ENCODE measurements at places on chromosomes 16 and 17. TPM values are rescaled to one million over a fixed set of nuclear protein-coding genes. Genes with fewer than 3 reads are reported as not detected.

GRCh38 chr16:6374821-6375220, 957.8 kb upstream of the RBFOX1 start:
- no peak overlapping the region for H3K4me3 ChIP-seq
- H3K27ac ChIP-seq, result no peak overlapping the region
- H3K36me3 ChIP-seq, result no peaks in the 10 kb centered on the region
- H3K27me3 ChIP-seq, result no peaks in the 10 kb centered on the region

GRCh38 chr16:10296956-10297340, 88.9 kb upstream of the ATF7IP2 start:
- no peaks in the 10 kb centered on the region for H3K27me3 ChIP-seq
- H3K4me1 ChIP-seq, result no peaks in the 10 kb centered on the region
- no peak overlapping the region for H3K27ac ChIP-seq
- no peak for DNase-seq

DNA sequence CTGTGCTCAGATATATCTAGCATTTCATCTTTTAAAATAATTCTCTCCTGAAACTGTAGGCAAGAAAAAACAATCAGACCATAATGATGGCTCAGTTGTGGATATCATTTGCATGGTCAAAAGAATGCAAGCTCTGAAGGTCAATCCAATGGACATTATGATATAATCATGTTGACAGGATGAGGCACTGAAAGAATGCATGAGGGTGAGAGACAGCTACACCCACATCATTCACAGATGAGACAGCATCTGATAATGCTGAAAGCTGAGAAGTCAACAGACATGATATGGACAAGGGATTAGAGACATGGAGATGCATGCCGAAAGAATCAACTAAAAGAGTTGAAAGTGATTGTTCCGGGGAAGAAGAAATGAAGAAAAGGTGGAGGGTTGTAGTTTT, 346.4 kb upstream of the CDH5 start:
- H3K27me3 ChIP-seq, result no peaks in the 10 kb centered on the region
- H3K36me3 ChIP-seq, result no peaks in the 10 kb centered on the region
- H3K4me1 ChIP-seq, result peaks cover 9% of the 10 kb centered on the region
- DNase-seq, result peak; percentile 74
- peak overlapping the region; percentile 47 for H3K27ac ChIP-seq
- no peak overlapping the region for H3K4me3 ChIP-seq

DNA sequence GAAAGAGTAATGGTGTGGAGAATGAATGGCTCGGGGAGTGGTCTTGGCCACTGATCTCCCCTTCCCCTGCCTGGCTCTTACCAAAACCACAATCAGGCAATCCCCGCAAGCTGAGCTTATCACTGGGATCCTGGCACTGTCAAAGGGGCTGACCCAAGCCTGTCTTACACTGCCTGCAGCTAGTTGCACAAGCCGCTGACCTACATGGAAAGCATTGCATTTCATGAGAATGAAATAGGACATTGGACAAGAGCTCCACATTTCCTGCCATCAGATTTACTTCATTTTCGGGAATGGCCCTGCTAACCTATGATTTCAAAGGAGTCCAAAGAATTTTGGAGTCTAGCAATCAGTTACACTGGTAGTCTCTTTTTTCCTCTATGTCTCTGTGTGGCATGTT, 146.4 kb downstream of the PCTP start:
- no peaks in the 10 kb centered on the region for H3K36me3 ChIP-seq
- DNase-seq, result no peak
- H3K4me1 ChIP-seq, result no peaks in the 10 kb centered on the region
- H3K27me3 ChIP-seq, result no peaks in the 10 kb centered on the region
- no peak overlapping the region for H3K27ac ChIP-seq
- no peak overlapping the region for H3K4me3 ChIP-seq

DNA sequence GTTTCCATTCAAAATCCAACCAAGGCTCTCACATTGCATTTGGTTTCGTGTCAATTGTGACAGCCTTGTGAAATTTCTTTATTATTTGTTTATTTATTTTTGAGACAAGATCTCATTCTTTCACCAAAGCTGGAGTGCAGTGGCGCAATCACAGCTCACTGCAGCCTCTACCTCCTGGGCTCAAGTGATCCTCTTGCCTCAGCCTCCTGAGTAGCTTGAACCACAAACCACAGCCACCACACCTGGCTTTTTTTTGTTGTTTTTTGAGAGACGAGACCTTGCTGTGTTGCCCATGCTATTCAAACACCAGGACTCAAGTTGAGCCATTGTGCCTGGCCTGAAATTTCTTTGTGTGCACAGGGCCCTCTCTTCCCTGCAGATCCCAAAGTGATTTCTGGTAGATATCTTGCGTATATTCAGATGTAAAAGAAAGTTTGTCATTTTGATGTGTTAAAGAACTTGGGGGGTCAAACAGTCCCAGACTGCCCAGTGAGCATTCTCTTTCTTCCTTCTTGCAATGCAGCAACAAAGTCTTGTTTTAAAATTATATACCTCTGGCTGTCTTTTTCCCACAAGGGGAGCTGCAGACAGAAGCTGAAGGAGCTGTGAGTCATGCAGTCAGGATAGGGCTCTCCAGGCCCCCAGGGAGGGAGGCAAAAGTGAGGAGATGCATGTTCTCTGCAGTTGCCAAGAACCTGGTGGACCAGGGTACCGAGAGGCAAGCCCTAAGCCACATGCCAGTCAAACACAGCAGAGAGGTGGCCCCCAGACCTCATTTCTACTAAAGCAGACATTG, 15.5 kb upstream of the USP22 start:
- no peak overlapping the region for H3K27ac ChIP-seq
- no peak overlapping the region for H3K4me3 ChIP-seq
- H3K27me3 ChIP-seq, result no peaks in the 10 kb centered on the region
- peak; percentile 94 for DNase-seq

DNA sequence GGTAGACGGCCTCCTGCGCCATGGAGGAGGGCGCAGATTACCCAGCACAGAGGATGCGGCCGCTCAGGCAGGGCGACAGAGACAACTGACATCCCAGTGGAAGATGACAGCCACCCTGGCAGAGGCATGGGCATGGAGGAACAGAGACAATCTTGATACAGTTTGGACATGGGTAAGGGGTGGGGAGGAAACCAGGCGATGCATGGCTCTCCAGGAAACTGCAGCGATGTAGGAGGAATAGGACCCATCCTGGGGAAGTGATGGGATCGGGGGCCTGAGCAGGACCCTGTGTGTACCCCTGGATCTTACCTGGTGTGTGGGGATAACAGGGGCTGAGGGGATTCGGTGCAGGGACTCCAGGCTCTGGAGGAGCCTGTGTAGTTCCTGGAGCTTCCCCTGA, 4.6 kb downstream of the OSBPL7 start:
- peaks cover 7% of the 10 kb centered on the region for H3K36me3 ChIP-seq
- no peak overlapping the region for H3K4me3 ChIP-seq
- H3K27me3 ChIP-seq, result no peaks in the 10 kb centered on the region
- H3K4me1 ChIP-seq, result peaks cover 14% of the 10 kb centered on the region
- no peak overlapping the region for H3K27ac ChIP-seq

- no peak overlapping the region for H3K4me3 ChIP-seq
- DNase-seq, result no peak
- H3K27ac ChIP-seq, result no peak overlapping the region
- H3K36me3 ChIP-seq, result no peaks in the 10 kb centered on the region
Observed at GRCh38 chr16:35102780-35103403, 1643.5 kb downstream of the TP53TG3F start.

DNA sequence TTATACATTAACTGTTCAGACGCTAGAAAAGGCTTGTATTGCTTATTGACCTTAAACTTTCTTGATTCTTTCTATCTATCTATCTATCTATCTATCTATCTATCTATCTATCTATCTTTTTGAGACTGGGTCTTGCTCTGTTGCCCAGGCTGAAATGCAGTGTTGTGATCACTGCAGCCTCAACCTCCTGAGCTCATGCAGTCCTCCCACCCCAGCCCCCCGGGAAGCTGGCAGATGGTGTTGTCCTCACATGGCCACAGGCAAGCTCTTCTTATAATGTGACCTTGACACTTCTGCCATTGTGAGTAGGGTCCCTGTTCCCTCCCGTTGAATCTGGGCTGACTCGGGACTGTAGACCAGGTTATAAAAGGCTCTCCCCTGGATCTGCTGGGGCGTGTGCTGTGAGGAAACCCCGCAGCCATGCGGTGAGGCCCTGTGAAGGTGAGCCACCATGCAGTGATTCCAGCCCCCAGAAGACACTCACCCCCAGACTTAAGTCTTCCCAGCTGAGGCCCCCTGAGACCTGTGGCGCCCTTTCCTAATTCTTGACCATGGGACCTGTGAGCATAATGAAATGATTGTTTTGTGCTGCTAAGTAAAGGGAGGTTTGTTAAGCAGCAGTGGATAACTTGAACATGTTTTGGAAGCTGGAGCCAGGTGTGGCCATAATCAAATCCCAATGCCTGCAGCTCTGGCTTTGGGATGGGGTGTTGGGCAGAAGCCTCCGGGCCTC, 54.3 kb downstream of the RPTOR start:
- no peaks in the 10 kb centered on the region for H3K36me3 ChIP-seq
- no peak overlapping the region for H3K4me3 ChIP-seq
- DNase-seq, result no peak
- H3K4me1 ChIP-seq, result peaks cover 8% of the 10 kb centered on the region
- no peak overlapping the region for H3K27ac ChIP-seq
- H3K27me3 ChIP-seq, result no peaks in the 10 kb centered on the region

GRCh38 chr16:2238838-2239675, 2.8 kb downstream of the DNASE1L2 start:
- no peak overlapping the region for H3K4me3 ChIP-seq
- no peak overlapping the region for H3K27ac ChIP-seq
- H3K36me3 ChIP-seq, result peaks cover 30% of the 10 kb centered on the region
- DNase-seq, result peak; percentile 95
- peaks cover 6% of the 10 kb centered on the region for H3K4me1 ChIP-seq

GRCh38 chr17:81726004-81726403, 13.9 kb downstream of the SLC25A10 start:
- peaks cover 16% of the 10 kb centered on the region for H3K4me1 ChIP-seq
- H3K4me3 ChIP-seq, result no peak overlapping the region
- DNase-seq, result no peak
- no peak overlapping the region for H3K27ac ChIP-seq
- no peaks in the 10 kb centered on the region for H3K36me3 ChIP-seq

DNA sequence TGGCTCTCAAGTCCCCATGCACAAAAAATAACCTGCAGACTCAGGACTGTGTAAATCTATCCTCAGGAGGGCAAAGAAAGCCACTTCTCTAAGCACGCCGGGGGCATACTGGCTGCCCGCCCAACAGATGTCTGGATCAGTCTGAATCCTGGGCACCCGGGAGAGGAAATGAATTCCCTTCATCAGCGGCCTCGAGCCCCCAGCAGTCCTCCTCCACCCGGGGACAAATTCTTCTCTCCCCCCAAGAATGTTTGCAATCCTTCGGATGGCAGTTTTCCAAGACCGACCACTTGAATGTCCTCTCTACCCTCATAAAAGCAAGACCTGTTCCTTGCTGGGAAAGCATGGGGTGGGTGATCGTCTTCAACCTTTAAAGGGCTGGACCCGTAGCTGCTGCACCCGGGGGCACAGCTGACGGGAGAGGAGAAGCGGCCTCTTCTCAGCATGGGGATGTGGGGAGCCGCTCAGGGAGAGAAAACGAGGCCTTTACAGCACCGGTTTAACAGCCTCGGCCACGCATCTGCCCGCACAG, 9.4 kb upstream of the MAP2K3 start:
- DNase-seq, result peak; percentile 83
- no peak overlapping the region for H3K27ac ChIP-seq
- H3K4me1 ChIP-seq, result peaks cover 12% of the 10 kb centered on the region
- peak overlapping the region; percentile 79 for H3K4me3 ChIP-seq

- H3K36me3 ChIP-seq, result no peaks in the 10 kb centered on the region
- H3K27ac ChIP-seq, result no peak overlapping the region
- peak; percentile 82 for DNase-seq
Observed at GRCh38 chr17:19702217-19702641, 14.2 kb downstream of the SLC47A2 start.

DNA sequence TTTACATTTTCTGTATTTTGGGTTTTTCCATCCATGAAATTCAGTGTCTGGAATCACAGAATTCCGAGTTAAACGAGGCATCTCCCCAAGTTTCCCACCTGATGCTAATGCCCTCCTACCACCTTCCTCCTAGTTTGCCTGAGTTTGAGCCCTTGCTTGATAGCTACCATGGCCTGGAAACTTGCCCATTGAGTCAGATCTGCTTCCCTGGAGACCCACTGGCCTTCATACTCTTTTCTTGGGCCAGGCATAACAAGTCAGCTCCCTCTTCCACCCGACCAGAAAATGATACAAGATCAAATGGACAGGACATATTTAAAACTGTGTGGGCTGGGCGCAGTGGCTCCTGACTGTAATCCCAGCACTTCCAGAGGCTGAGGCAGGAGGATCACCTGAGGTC, 10.2 kb downstream of the SETD1A start:
- no peaks in the 10 kb centered on the region for H3K4me1 ChIP-seq
- H3K27ac ChIP-seq, result no peak overlapping the region
- H3K4me3 ChIP-seq, result no peak overlapping the region

DNA sequence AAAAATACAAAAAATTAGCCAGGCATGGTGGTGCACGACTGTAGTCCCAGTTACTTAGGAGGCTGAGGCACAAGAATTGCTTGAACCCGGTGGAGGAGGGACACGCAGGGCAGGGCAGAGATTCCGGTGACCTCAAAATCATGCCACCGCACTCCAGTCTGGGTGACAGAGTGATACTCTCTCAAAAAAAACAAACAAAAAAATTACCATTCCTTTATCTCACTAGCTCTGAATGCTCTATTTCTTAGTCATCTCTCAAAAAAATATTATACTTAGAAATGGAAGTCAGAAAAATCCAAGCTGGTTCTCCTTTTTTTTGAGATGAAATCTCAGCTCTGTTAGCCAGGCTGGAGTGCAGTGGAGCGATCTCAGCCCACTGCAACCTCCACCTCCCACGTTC, 40.8 kb downstream of the SPOP start:
- no peak overlapping the region for H3K4me3 ChIP-seq
- H3K36me3 ChIP-seq, result no peaks in the 10 kb centered on the region
- peak overlapping the region; percentile 66 for H3K27ac ChIP-seq
- H3K27me3 ChIP-seq, result no peaks in the 10 kb centered on the region
- H3K4me1 ChIP-seq, result peaks cover 37% of the 10 kb centered on the region

DNA sequence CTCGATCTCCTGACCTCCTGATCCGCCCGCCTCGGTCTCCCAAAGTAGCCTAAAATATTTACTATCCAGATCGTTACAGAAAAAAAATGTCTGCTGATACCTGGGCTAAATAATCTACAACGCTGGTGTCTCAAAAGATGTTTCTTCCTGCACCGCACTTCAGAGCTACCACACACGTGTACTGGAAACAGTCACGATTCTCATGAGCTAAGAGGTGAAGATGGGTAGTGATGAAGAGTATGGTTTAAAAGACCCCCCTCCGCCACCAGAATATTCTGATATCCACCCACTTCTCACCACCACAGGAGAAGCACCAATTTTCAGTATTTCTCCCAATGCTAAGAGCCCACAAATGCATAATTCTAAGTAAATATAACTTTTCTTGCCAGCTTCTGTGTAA, 50.2 kb downstream of the SMG6 start:
- DNase-seq, result no peak
- no peak overlapping the region for H3K27ac ChIP-seq
- no peak overlapping the region for H3K4me3 ChIP-seq
- peaks cover 4% of the 10 kb centered on the region for H3K36me3 ChIP-seq

Gene TBC1D26
- under 0.01 TPM for total RNA-seq

Gene SULT1A2
- total RNA-seq, result not detected

Gene CXCL16
- 11.2 TPM for total RNA-seq

Gene ZFP3
- 3.5 TPM for total RNA-seq

Gene HSPB9
- total RNA-seq, result not detected

Gene PSME3IP1
- 70.2 TPM for total RNA-seq

Gene HOXB1
- not detected for total RNA-seq
